ENCODE measurements at places on chromosomes 4 and X. TPM values are rescaled to one million over a fixed set of nuclear protein-coding genes. Genes with fewer than 3 reads are reported as not detected.
A peak's percentile ranks its signal among the peaks of the same experiment; 100 is the strongest.

DNA sequence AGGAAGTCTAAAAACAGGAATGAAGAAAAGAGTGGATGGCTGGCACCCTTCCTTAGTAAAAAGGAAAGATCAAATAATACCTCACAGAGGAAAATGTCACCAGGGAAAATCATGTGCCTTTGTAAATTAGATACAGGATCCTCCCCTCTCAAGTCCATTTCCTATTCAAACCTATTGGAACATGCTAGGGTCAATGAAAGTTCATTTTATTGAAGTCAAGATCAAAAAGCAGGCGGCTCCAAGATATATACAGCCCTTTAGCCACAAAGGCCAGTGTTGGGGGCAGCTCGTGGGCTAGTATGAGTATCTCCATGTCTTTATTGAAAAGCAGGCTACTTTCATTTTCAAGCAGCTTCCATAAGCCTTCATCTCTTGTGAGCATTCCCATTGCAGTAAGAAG, 141.1 kb downstream of the QDPR start:
- no peak for DNase-seq

DNA sequence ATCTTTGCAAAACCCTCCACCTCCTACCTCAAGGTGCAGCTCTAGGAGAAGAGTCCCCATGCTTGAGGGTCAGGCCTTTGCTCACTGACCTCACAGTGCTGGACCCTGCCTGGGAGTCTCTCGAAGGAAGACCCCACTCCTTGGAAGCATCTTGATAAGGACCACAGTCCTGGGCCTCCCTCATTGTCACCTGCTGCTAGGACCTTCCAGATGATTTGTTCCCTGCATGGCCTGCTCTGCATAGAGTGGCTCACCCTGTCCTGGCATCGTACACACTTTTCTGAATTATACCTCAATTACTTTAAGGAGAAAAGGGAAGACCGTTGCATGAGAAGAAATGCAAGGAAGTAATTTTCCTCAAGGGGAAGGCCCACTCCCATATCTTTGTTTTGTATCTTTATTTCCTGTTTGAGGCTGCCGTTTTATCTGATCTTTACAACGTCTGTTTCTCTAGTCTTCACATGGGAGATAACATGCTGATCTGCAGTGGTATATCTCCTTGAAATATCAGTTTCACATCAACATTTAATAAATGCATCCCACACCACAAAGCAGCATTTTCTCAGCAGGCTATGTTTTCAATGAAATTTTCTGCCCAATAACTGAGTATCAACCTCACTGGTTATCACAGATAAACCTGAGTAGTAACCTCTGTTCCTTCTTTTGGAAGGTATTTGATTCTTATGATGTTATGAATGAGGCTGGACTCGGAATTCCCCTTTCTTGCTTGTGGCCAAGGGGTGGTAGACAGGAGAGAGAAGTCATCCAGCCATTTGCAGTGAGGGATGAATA, 15.0 kb upstream of the AKAP17A start:
- DNase-seq = no peak

DNA sequence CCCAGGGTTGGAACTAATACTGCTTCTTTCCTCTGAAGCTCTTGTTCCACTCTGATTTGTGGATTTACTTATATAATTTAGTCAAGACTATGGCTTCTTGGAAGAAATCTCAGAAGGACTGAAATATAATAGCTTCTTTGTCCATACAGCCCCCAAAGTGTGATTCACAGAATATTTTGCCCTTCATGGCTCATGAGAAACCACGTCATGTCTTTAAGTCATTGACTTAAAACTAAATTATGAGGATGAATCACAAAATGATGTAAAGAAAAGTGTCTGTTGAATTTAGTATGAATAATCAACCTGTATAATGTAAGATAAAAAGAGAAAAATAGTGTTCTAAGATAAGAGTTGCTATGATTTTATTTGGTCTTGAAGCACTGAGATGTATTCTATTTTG, 43.3 kb upstream of the AGA start:
- no peak for DNase-seq

DNA sequence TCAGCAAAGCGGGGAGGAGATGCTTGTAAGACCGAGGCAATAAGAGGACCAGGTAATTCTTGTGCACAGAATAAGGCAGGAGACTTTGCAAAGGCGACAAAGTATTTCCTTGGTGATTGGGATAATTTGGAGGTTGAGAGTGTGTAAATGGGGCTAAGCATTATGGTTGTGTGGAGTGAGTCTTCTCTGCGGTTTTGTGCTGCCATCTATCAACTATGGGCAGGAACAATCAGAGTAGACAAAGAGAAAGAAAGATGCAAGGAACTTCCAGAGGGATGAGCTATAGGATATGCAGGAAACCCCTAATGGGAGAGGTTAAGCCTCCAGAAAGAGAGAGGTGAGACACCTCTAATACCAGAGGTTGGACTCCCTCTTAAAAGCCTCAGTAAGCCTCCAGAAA, 339.8 kb downstream of the PAPSS1 start:
- DNase-seq = no peak

DNA sequence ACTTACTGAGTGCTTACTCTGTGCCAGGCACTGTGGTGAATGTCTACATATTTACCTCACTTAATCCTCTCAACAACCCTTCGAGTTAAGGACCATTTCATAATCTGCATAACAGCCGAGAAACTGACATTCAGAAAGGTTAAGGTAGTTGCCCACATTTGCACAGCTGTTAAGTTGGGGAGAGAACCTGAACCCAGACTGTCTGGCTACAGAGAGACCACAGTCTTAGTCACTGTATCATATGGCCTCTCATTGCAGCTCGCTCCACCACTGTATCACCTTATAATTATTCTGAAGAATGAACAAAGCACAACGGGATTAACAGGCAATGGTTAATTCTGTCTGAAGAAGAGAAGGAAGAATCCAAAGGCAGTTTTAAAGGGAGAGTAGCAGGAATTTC, 98.5 kb downstream of the ADGRA3 start:
- no peak for DNase-seq

DNA sequence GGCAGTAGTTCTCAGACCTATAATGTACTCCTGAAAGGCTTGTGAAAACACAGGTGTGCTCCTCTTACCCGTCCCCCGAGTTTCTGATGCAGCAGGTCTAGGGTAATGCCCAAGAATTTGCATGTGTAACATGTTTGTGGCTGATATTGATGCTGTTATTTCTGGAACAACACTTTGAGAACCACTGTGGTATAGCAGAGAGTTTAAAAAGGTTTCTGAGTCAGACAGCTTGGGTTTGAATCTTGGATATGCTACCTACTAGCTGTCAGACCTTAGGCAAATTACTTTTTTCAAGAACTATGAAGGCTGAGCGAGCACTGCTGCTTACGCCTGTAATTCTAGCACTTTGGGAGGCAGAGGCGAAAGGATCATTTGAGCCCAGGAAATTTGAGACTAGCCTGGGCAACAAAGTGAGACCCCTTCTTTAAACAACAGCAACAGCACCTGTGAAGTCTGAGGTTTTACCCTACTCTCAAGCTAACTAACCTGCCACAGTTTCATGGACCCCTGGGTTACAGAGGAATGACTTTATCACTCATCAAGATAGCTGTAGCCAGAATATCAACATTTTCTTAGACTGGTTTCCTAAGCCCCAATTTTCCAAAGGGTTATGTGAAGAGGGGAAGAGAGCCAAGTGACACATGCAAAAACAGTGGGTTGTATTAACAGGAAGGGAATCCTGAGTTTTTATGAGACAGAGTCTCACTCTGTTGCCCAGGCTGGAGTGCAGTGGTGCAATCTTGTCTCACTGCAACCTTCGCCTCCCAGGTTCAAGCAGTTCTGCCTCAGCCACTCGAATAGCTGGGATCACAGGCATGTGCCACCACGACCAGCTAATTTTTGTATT, 5.1 kb downstream of the AFF1 start:
- DNase-seq = peak; percentile 22

GRCh38 chr4:16072168-16072567, 11.7 kb downstream of the PROM1 start:
- DNase-seq = no peak

DNA sequence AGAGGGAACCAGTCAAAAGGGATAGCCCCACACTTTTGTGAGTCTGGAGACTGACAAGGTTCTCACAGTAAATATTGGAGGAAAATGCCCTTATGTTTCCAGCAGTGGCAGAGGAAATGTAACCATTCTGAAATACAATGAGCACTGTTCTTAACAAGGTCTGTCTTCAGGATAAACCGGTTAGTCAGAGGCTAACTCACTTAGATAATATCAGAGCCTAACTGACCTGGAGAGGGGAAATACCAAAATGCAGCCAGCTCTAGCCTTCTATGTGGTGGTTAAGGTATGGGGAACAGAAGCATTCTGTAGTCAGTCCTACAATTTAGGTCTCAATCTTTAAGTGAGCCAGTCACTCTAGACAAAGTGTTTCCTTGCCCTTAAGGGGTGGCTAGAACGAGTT, 70.8 kb downstream of the TBCK start:
- DNase-seq = no peak

DNA sequence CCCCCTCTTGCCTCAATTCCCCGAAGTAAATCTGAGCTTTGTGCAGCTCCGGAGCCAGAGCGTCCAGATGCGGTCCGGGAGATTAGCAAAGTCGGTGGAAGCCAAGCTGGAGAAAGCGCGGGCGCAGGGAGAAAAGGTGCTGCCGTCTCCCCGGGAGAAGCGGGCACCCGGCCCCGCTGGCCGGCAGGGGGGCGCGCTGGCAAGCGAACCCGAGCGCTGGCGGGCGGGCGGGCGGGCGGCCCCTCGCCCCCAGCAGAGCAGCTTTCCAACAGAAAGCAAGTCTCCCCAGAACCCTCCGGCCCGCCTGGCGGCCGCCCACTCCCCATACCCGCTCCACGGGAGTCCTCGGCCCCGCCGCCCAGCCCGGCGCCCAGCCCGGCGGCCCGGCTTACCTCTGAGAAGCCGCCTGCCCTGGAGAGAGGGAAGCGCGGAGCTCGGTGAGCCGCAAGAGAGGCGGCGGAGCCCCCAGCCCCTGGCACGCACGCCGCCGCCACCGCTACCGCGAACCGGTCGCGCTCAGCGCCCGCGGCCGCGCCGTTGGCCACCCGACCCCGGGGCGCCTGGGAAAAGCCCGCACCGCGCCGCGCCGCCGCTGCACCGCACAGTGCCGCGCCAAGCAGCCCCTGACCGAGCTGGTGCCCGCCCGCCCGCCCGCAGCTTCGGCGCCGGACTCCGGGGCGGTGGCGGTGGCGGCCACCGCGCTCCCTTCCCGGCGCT, 529 bp upstream of the CITED1 start:
- DNase-seq = no peak

- peak; percentile 58 for DNase-seq
Observed at GRCh38 chr4:123415977-123416376, 19.4 kb downstream of the SPRY1 start.

- no peak for DNase-seq
Observed at GRCh38 chr4:73831569-73831968, 4.9 kb upstream of the CXCL6 start.

DNA sequence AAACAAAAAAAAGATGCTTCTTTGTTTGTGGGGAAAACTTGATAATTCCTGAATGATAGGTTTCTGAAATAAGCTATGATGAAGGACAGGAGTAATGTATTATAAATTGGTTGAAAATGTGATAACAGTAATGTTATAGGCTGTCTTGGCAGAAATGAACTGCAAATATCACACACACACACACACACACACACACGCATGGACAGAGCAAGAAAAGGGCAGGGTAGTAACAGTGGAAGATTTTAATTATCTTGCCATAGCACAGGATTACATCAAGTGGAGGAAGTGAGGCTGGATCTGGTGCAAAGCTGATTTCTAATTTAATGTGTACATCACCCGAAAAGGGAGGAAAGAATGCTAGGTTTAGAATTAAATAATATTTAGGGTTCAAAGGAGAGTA, 97.5 kb upstream of the CXXC4 start:
- DNase-seq = no peak

- DNase-seq = peak; percentile 34
Observed at GRCh38 chr4:148443512-148444295, 1.5 kb upstream of the NR3C2 start.

- no peak for DNase-seq
Observed at GRCh38 chrX:75118296-75118695, 37.8 kb downstream of the ABCB7 start.

- no peak for DNase-seq
Observed at GRCh38 chrX:34404386-34405070, 252.6 kb downstream of the TMEM47 start.

GRCh38 chr4:128333309-128334018, 45.9 kb upstream of the PGRMC2 start:
- DNase-seq = no peak

GRCh38 chr4:119682099-119682498, 53.5 kb upstream of the PDE5A start:
- DNase-seq = no peak

GUCY1B1 gene
- total RNA-seq = not detected

NEUROG2 gene
- total RNA-seq = not detected

DMP1 gene
- total RNA-seq = not detected

CCDC160 gene
- not detected for total RNA-seq

CENPI gene
- 0.44 TPM for total RNA-seq

BDH2 gene
- total RNA-seq = 19.9 TPM

CT47C1 gene
- not detected for total RNA-seq

MAGEA2 gene
- total RNA-seq = not detected

PABPC5 gene
- not detected for total RNA-seq

TENM3 gene
- not detected for total RNA-seq

ADGRG4 gene
- not detected for total RNA-seq

IL13RA2 gene
- total RNA-seq = not detected

CD38 gene
- total RNA-seq = 3.5 TPM

STOX2 gene
- not detected for total RNA-seq

ARHGAP24 gene
- total RNA-seq = 0.92 TPM

All from CD8-positive, alpha-beta T cell (primary cell).